ENCODE measurements at places on chromosomes 11 and 22.

- no peak for DNase-seq
Measured at GRCh38 chr22:40279017-40279416, 67.3 kb upstream of the ADSL start.

DNA sequence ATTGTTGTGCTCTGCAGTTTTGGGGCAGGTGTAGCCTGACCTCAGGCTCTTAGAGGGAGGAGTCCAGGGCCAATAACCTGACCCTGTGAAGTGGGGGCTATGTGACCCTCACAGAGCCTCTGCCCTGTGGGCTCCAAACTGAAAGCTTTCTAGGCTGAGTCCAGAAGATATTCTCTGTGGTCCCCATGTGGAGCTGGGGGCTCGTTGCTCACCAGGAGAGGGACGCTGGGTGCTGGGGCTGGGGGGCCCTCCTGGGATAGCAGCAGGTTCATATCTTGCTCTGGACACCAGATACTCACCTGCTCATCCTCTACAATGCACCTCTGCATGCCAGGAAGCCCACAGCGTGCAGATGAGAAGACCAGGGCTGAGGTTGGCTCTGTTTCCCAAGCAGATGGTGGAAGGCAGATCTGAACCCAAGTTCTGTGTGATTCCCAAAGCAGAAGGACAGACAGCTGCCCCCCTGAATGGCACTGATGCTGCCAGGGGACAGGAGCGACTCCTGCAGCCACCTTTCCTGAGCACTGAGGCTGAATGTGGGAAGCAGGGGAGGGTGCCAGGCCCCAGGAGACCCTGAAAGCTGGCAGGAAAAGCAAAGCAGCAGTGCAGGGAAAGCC lies 1022.0 kb downstream of the TBC1D22A start:
- no peak for DNase-seq

DNA sequence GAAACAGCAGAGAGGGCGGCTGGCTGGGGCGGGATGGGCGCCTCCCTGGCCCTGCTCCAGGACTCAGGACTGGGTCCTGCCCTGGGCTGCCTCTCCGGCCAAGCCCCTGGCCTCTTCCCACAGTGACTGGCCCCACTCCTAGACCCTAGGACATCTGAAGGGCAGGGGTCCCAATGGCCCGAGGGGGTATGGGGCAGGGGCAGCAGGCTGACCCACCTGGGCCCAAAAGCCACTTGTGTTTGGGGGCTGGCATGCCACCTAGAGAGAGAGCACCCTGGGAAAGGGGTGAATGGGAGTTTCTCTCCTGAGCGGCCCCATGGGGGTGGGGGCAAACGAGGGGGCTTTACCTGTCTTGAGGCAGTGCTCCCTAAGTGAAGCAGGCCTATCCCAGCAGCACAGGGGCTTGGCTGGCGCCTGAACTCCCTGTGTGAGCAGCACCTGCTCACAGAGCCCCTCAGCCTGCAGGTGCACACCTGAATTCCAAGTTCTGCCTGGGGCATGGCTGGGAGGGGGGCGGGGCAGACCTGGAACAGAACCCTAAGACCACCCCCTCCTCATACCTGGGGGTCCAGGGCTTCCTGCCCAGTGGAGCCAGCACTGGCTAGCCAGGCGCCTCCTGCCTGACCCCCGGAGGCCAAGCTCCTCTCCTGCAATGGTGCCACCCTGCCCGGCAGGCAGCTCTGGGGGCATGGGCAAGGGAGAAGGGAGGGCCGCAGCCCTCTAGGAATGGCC lies 16.9 kb downstream of the DUSP8 start:
- DNase-seq = no peak

- no peak for DNase-seq
Measured at GRCh38 chr11:5992604-5993251, 5.9 kb upstream of the OR52L1 start.

GRCh38 chr11:12473381-12473780 lies 96.0 kb downstream of the PARVA start:
- DNase-seq = no peak

DNA sequence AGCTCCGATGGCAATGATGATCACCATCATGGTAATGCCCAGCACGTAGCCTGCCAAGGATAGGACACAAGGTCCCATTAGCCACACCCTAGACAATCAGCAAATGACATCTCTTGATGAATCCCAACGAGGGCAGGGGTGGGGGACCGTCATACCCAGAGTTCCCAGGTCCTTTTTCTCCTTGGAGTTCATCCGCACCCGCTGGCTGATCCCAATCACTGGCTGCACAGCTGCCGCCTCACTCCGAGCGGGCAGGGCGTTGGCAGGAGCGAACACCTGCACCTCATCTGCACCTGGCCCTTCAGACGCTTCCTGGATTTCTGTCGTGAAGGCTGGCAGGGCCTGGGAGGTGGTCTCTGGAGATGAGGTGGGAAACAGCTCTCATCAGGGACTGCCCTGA lies 2.9 kb downstream of the PIK3IP1 start:
- no peak for DNase-seq

DNA sequence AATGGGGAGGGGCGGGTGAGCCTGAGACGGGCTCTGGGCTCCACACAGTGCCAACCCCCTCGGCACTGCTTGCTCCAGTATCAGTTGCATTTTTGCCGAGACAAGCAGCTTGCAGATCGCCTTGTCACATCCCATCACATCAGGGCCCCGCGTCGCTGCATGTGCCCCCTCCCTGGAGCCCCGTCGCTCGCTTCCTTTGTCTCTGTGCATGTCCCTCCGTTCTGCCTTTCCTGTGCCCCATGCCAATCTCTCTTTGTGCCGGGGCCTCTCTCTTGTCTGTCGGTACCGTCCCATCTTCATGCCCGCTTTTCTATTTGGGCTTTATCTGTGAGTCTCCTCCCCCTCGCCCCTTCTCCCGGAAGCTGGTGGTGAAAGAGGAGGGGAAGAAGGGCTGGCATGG lies 202.2 kb downstream of the CEP164 start:
- DNase-seq = no peak

- DNase-seq = no peak
Measured at GRCh38 chr22:46911346-46911745, 148.9 kb downstream of the TBC1D22A start.

DNA sequence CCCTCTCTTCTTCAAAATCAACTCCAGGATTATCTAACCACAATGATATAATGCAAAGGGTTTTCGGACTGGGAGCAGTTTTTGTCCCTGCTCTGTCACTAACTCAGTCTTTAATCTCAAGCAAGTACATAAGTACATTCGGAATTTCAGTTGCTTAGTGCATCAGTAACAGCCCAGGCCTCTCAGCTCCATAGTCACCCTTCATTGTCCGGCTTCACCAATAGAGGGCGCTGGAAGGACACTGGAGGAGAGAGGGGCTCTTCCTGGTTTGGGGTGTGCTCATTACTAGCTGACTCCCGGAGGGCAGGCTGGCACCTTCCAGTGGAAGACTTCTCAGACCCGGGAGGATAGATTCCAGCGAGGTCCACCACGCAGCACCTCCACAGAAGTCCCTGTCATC lies 90.4 kb upstream of the PDGFD start:
- no peak for DNase-seq

DNA sequence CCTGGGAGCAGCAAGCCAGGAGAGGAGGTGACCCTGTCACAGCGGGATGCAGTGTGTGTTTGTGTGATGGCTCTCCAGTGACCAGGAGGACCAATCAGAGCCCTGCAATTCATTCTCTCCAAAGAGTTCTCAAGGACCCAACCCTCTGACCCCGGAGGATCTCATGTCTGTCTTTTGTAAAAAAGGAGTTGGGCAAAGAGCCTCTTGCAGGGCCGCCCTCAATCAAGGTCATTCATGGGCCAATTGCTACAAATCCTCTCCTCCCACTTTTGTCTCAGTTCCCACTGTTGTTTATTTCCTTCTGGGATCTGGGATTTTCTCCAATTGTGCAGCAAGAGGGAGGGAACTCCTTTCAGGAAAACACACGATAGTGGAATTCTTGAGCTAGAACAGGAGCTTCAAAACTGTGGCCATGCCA lies 4.0 kb downstream of the TECTA start:
- no peak for DNase-seq

DNA sequence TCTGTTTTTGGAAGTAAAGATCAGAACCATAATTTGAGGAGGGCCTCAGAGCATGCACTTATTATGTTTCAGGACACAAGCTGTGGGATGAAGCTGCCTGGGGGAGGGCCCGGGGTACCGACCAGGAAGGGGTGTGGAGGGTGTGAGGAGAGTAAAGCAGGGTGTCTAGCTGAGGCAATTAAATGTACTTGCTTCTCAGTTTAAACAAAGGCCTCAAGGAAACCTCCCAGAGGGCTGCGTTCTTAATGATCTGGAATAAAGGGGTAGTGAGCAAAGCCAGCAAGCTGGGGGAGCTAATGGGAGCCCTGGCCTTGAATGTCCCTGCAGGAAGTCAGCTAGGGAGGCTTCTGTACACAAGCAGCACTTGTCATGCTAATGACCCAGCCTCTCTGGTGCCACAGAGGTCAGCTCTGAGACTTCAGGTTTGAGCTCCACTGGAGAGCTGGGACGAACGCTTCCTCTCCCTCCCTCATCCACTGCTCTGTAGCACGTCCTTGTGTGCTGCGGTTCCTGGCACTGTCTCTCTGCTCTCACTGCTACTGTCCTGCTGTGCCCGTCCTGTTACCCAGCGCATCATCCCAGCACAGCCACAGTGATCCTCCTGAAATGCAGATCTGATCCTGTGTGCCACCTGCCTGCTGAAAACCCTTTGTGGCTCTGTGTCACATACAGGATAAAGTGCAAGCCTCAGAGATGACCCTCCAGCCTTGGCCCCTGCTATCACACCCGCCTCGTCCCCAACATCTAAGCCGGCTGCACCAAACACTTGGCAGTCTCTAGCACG lies 159.7 kb downstream of the DBX1 start:
- no peak for DNase-seq

- no peak for DNase-seq
Measured at GRCh38 chr11:21912285-21912684, 280.6 kb upstream of the ANO5 start.

DNA sequence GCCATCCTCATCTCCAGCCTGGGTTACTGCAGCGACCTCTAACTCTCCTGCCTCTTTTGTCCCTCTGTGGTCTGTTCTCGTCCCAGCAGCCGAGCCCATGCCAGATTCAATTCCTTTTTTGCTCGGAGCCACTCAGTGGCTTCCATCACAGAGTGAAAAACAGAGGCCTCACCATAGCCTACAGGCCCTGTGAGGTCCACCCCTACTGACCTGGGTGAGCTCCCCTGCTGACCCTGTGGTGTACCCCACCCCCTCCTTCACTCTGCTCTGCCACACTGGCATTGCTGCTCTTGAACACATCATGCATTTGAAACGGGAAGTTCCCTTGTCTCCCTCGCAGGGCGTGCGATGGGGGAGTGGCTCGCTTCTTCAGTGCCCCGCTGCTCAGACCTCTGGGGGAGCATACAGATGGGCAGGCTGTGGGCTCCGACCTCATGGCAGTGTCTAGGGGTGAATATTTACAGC lies 2.1 kb downstream of the AIP start:
- DNase-seq = no peak

DNA sequence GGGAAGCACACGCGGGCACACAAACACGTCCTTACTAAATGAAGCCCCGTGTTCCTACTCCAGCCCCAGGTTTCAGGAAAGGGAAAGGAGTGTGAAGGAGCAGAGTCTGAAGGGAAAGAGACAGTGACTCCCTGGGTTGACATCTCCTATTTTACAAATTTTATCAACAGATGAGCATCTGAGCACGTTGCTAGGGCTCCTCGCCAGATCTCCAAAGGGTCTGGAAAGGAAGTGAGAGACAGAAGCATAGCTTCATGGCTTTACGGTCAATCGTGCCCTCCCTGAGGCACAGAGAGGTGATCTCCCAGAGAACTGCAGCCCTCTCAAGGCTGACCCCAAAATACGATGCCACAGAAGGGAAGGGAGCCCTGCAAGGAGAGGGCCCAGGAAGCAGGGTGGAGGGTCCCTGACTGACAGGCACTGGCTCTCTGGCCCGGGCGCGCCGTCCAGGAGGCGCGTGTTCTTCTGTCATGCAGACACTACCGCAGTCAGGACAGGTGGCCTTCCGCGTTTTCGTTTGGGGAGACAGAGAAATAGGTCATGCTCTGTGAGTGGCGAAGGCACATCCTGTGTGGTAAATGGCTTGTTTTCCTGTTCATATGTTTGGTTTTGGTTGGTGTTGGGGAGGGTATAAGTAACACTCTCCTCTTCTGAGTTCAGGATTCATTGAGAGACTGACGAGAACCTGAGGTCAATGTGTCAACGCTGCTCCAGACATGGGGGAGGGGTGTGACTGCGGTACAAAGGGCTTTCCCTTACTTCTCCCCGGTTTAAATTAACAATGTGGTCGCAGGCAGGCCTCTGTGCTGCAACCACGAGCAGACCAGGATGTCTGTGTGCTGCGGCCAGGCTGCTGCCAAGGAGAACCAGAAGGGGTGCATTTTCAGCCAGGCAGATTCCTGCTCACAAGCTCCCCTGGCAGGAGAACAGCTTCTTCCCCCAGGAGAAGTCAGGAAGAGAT lies 813.3 kb downstream of the OPCML start:
- no peak for DNase-seq

GRCh38 chr11:124656774-124657630 lies 16.5 kb downstream of the SIAE start:
- no peak for DNase-seq

GRCh38 chr11:85941380-85941973 lies 86.3 kb downstream of the CCDC83 start:
- no peak for DNase-seq

DNA sequence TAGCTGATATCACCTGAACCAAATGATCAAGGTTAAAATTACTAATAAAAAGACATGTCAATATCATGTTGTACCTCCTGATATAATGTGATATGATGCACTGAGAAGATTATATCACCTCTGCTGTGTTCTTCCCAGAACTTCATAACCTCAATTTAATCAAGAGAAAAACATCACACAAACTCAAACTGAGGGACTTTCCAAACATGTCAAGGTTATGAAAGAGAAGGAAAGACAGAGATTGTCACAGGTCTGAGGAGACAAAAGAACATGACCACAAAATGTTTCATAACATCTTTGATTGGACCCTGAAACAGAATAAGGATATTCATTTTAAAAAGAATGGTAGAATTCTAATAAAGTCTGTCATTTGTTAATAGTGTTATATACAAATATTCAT lies 43.0 kb upstream of the CFAP300 start:
- DNase-seq = no peak

- peak; percentile 42 for DNase-seq
Measured at GRCh38 chr22:25153961-25154666, 45.5 kb upstream of the CRYBB3 start.

- DNase-seq = no peak
Measured at GRCh38 chr11:57407010-57407920, 16.8 kb upstream of the PRG2 start.

DNA sequence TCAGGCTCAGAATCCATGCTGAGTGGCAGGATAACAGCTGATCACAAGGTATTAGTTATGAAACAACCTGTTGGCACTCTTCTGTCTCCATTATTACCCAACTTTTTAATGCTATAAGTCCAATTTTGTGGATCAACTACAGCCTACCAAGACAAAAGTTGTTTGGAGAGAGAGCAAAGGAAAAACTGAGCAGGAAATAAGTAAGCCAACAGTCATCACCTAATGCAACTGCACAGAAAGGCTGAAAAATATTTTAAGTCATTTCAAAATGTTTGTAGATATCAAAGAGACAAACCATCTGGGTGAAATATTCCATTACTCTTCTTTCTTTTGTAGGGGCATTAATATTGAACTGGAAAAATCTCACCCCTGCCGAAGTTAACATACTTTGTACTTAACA lies 41.6 kb downstream of the FDX1 start:
- no peak for DNase-seq

GRCh38 chr11:43987384-43988039 lies 45.1 kb downstream of the C11orf96 start:
- peak; percentile 6 for DNase-seq
